Activated T-helper 17 cell treated with anti-CD3 and anti-CD28 coated beads, Interleukin-2, amount 50 U/mL, for 72 hours (primary cell): ENCODE measurements at places on chromosomes 3 and 15. TPM values are rescaled to one million over a fixed set of nuclear protein-coding genes. Genes with fewer than 3 reads are reported as not detected.

HDC gene
- not detected for total RNA-seq

CCDC33 gene
- total RNA-seq, result not detected

KCNMB3 gene
- total RNA-seq, result 0.69 TPM

SYNM gene
- 0.58 TPM for total RNA-seq

CLSTN2 gene
- not detected for total RNA-seq

TMCO5A gene
- not detected for total RNA-seq

ERICH6 gene
- total RNA-seq, result not detected

BLM gene
- total RNA-seq, result 81.4 TPM

SLC22A14 gene
- total RNA-seq, result 0.11 TPM

CKMT1A gene
- not detected for total RNA-seq

DNA sequence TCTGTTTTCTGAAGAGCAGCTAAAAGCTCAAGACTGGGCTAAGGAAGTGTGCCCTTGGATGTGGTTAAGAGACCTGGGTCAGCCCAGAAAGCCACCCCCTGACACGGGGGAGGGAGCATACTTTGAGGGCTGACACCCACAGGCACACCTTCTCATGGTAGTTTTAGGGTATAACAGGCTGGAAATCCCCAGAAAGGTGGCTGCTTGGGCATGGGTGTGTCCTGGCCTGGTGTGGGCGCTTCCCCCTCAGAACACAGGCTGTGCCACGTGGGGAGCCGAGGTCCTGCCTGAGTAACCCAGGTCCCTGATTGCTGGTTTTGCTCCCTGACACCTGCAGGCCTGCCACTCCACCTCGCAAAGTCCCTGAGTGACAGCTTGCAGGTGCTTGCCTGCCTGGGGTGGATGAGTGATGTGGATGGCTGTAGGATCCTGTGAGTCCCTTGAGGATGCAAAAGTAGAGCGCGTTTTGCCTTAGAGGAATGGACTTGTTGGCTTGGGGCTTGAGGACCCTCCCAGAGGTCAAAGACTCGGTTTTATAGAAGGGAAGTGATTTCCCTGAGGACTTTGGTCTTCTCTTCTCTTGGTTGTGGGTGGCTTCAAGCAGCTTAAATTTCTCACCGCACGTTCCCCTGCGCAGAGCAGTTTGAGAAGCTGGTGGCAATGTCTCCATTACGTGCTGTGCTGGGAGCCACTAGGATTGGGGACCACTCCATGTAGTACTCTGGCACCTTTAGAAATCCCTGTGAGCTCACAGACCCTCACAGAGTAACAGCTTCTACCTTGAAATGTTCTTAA is 94.4 kb downstream of the DNASE1L3 start:
- ATAC-seq, result peak; percentile 71

DNA sequence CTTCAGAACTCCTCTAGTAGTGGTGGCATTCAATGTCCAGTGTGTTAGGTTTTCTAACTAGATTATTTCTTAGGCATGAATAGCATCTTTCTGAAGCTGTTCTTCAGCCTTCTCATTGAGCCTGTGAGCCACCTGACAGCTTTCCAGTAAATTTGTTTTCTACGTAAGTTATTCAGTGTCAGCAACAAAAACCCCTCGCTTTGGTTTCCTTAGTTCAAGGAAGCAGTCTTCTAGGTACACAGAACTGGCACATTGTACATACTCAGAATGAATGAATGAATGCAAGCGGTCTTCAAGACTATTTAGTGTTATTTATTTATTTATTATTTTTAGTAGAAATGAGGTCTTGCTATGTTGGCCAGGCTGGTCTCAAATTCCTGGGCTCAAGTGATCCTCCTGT is 44.9 kb downstream of the DRD3 start:
- ATAC-seq, result peak; percentile 59

DNA sequence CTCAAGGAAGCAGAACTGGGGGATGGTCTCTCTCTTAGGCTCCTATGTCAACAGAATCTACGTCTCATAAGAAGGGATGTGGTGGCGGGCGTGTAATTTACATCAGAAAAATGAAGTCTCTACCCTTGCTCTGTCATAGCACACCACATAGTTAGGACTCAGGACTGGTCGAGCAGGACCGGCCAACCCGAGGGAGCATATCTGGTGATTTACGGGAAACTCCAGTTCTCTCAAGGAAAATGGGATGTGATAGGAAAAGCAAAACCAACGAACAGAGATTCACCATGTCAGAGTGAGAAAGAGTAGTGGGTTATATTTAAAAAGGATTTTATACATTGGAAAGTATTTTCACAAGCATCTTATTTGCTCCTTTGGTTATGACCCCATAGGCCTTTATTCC is 54.7 kb downstream of the IGF2BP2 start:
- no peak for ATAC-seq

- ATAC-seq, result no peak
These were observed 19.8 kb upstream of the RAB7A start for GRCh38 chr3:128706086-128706615.

DNA sequence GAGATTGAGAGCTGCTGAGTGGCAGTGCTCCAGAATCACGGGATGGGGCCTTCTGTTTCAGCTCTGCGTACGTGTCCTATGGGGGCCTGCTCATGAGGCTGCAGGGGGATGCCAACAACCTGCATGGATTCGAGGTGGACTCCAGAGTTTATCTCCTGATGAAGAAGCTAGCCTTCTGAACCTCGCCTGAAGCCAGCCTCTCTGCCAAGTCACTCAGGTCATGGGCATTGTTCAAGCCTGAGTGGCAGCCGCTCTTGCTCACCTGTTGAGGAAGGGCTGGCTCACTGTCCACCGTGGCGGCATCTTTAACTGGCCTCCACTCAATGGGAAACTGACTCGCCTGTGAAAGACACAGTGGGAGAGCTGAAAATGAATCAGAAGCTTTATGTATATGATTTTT is 6.6 kb downstream of the POLR2H start:
- no peak for ATAC-seq

DNA sequence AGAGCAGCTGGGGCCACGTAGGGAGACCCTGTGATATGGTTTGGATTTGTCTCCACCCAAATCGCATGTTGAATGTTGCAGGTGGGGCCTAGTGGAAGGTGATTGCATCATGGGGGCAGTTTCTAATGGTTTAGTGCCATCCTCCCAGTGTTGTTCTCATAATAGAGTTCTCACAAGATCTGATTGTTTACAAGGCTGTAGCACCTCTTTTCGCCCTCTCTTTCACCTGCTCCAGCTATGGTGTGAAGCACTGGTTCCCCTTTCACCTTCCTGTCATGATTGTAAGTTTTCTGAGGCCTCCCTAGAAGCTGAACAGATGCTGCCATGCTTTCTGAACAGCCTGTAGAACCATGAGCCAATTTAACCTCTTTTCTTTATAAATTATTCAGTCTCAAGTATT is 198.9 kb upstream of the CBLB start:
- no peak for ATAC-seq

GRCh38 chr15:95687686-95688085 is 642.8 kb upstream of the NR2F2 start:
- no peak for ATAC-seq

DNA sequence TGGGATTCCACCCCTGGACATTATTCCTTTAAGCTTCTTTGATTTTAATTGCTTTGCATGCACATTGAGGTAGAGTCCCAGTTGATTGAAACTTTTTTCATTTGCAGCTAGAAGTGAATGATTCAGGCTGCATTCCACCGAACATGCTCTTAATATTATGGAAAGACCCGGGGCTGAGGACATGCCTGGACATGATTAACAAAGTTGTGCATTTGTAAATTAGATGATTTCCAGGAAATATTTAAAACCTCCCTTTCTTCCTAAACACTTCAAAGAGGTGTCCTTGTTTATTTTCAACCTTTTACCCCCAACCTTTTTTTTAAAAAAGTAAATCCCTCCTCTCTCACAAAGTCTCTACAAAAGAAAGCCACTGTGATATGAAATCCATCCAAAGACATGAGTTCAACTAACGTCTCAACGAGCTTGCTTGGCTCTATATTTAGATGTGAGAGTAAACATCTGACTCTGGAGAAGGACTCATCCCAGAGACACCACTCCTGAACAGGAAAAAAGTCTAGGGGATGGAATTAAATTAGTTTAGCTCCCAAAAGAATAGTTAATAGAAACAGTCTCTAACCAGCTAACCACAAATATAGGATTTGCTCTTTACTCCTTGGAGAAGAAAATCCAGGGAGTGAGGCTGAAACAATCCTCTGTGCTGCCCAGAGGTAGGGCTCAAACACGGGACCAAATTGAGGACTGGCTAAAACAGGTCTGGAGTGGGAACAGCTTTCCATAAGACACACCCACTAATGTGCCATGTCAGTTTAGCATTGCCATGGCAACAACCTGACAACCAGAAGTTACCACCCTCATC is 83.1 kb downstream of the XXYLT1 start:
- ATAC-seq, result no peak

- ATAC-seq, result no peak
These were observed 16.5 kb downstream of the HPS3 start for GRCh38 chr3:149145974-149146373.

DNA sequence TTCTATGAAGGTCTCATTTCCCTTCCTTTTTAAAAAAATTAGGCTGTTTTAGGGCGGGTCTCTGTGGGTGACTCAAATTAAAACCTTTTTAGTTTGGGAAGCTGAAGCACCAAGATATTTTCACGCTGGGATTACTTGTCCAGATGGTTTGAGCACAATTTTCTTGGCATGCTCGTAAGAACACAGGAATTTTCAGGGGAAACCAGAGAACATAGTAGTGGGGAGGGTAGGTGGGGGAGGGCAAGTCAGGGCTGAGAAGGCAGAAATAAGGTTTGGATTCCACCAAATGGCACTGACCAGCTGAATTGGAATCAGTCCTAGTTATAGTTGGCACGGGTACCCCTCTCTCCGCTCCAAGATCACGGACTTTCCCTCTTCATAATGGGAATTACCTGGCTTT is 97.3 kb upstream of the LRIG1 start:
- ATAC-seq, result no peak

DNA sequence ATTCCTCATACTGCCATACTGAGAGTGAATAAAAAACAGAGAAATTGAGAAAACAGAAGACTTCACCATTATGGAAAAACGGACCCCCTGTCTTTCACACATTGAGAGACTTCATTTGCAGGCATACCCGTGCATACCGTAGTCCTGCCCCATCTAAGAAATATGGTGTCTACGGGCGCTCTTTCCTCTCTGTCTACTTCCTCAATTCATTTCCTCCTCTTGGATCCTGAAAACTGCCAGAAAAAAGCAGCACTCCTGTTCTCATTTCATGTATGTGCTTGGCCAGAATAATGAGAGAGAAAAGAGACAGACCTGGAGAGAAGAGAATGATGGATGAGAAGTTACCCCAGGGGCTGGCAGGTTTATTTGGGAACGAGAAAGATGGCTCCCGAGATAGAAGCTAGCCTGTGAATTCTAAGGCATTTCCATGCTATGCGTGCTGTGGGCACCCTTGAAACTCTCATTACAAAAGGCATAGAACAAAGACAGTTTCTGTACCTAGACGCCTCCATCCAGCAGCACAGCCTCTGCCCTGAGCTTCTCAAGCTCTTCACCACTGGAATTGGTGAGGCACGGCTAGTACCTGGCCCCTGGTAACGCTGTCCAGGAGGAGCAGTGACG is 62.5 kb upstream of the EPHB3 start:
- ATAC-seq, result no peak

DNA sequence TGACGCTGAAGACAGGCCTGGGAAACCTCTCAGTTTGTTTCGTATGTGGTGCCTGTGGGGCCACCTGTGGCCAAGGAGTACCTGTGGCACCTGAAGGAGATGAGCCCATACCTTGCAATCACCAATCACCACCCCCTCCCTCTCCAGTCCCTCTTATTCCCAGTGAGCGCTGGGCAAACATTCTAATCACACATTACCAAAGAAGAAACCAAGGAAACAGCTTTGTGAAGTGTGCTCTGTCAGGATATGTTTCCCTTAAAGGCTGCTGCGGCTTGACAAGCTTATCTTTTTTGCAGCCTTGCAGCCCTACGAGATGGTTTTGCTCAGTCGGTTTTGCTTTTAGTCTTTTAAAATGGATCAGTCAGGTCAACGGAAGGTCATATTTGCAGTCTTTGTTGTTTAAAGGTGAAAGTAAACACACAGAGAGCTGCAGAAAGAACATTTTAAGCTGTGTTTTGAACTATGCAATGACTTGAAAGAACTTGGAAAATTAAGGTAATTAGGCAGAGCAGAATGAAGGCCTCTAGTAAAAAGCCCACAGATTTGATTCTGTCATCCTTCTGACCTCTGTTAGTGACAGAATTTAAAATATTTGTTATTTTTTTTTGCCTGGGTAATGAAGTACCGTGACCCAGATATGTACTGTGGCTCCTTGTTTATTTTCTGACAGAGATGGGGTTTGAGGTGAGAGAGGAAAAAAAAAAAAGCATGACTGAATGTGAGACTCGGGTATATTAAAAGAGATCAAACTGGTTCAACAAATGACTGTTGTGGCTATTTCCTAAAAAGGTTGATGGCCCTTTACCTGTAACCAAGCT is 461.4 kb downstream of the NSUN3 start:
- no peak for ATAC-seq

- no peak for ATAC-seq
These were observed 37.1 kb downstream of the ABHD17C start for GRCh38 chr15:80732167-80732566.

DNA sequence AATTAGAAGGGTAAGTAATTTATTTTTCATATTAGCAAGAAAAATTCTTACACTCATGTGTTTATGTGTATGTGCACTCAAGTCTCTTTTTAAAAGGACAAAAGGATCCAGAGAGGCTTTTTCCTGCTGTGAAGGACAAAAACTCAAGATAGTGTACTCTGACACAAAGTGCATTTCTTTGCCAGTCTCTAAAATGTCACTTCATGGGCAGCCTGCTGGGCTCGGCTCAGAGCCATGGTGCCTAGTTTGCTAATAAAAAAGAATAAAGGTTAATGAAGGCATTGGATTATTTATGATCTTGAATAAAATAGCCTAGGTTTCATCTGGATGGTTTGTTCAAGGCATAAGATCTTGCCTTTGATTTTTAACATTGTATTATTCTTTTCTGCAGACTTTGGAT is 989.0 kb downstream of the TBL1XR1 start:
- no peak for ATAC-seq

GRCh38 chr3:194396859-194397756 is 2.0 kb downstream of the GP5 start:
- ATAC-seq, result peak; percentile 48
